ENCODE measurements at places on chromosomes 6 and 20.

GRCh38 chr20:34055290-34055689 lies 56.8 kb downstream of the EIF2S2 start:
- no peak for DNase-seq

DNA sequence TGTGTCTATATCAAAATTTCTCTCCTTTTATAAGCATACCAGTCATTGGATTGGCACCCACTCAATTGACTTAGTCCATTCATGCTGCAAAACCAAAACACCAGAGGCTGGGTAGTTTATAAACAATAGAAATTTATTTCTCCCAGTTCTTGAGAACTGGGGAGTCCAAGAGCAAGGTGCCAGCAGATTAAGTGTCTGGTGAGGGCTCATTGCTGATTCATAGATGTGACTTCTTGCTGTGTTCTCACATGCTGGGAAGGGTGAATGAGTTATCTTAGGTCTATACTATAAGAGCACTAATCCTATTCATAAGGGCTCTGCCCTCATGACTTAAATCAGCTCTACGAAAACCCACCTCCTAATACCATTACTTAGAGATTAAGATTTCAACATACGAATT lies 501.4 kb downstream of the EPM2A start:
- no peak for DNase-seq

GRCh38 chr20:38195521-38195920 lies 30.5 kb upstream of the TGM2 start:
- no peak for DNase-seq

- no peak for DNase-seq
These were observed 122.9 kb downstream of the RNF144B start for GRCh38 chr6:18509871-18510643.

DNA sequence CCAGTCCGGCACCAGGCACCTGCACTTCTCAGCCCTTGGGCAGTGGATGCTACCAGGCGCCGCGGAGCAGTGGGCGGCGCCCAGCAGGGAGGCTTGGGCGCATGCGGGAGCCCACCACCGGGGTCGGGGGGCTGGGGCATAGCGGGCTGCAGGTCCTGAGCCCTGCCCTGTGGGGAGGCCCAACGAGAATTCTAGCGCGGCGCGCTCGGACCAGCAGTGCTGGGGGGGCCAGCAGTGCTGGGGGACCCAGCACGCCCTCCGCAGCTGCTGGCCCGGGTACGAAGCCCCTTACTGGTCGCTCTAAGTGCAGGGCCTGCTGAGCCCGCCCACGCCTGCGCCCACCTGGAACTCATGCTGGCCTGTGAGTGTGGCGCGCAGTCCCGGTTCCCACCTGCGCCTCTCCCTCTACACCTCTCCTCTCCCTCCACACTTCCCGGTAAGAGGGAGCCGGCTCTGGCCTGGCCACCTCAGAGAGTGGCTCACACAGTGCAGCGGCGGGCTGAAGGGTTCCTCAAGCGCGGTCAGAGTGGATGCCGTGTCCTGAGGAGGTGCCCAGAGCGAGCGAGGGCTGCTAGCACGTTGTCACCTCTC lies 28.5 kb upstream of the SERPINB1 start:
- DNase-seq = no peak

DNA sequence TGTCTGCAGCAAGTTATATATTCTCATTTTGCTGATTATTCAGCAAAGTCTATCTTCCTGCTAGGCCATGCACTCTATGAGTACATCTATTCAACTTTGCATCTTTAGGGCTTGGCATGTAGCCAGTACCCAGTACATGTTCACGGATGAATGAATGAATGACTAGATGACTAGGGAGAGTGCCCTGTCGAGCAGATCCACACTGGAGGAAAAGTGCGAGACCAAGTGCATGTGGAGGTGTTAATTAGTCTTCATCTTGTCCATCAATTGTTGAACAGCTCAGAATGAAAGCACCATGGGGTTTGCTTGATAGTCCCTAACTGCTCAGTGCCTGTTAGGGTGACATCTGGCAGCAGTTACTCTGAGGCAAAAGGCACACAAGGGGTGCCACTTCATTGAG lies 30.4 kb downstream of the TM9SF4 start:
- DNase-seq = no peak

DNA sequence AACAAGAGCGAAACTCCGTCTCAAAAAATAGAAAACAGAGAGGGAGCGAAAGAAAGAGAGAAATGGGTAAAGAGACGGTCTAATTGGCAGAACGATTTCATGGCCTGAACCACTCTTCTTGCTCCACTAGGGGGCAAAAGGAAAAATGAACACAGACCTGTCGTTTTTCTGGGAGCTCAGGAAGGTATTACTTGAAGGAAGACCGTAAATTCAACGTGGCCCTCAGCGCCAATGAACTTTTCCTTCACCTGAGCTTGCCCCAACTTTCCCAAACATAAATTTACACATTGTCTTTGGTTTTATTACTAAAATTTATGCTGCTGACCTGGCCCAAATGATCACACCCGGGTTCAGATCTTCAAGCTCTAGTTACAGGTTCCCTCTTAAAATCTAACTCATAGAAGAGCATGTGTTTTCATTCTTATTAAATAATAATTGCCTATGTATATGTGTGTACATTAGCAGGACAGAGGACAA lies 67.3 kb downstream of the ATP9A start:
- peak; percentile 54 for DNase-seq

DNA sequence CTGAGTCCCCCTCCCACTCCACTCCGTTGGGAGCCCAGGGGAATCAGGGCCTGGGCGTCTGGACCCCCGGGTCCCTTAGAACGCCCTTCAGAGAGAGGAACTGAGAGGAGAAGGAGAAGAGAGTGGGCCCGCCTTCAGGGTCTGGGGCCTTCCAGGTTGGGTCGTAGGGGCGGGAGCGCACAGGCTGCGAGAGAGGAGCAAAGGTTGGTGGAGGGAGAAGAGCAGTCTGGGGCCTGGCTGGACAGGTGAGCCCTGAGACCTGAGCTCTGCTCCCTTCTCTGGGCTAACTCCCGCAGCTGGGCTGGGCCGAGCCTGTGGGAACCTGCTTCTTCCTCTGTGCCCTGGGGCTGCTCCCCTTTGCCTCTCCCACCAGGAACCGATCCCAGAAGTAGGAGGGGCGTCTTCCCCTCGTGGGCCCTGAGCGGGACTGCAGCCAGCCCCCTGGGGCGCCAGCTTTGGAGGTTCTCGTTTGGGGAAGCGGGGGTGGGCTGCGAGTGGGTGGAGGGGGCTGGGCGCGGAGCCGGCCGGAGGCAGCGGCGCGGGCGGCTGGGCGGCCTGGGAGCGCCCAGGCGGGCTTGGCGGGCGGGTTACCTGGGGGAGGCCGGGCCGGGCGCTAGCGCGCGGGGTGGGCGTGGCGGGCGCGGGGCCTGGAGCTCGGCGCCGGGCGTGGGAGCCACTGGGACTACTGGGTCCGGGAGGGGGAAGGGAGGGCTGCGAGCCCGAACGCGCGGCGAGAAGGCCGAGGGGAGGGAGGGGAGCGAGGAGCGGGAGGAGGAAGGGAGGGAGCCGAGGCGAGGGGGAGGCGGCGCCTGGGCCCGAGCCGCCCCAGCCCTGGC lies at the start of gene DDR1:
TSS of gene DDR1 (plus strand) at position 835 of the 836 bp plus-strand sequence. CDS start 4,211 bp downstream, outside the sequence.
- peak; percentile 35 for DNase-seq

- DNase-seq = peak; percentile 2
These were observed 140.7 kb downstream of the RNASET2 start for GRCh38 chr6:166815629-166816028.

DNA sequence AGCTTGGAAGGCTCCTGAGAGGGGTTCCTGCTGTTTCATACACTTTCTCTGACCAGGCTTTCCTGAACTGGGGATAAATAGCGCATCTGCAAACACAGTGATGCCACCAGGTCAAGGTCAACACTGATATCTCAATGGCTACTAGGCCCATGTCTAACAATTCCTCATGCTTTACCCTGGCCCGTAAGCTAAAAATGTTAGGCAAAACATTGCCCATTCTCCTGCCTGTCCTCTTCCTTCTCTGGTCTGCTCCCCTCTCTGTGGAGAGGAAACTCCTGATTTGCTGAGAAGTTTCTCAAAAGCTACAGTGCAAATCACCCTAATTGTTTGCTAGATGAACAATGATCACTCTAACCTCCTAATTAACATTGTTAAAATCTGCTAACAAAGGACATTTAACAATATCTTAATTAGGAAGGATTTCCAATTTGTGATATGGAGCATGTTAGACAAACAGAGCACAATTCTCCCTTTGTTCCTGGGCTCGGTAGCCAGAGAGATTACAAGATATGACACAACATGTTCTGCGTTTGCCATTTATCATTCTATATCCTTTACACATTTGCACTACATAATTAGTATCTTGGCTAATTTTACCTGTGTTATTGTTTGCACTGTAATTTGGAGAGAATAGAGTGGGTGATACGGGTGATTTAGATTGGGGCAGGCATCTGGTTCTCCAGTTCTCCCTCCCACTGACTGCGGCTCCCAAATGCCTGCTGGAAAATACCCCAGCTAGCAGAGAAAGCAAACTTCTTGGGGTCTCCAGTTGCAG lies 266.8 kb downstream of the CD83 start:
- DNase-seq = no peak

GRCh38 chr6:136717716-136717990 lies 74.6 kb downstream of the MAP3K5 start:
- DNase-seq = no peak

DNA sequence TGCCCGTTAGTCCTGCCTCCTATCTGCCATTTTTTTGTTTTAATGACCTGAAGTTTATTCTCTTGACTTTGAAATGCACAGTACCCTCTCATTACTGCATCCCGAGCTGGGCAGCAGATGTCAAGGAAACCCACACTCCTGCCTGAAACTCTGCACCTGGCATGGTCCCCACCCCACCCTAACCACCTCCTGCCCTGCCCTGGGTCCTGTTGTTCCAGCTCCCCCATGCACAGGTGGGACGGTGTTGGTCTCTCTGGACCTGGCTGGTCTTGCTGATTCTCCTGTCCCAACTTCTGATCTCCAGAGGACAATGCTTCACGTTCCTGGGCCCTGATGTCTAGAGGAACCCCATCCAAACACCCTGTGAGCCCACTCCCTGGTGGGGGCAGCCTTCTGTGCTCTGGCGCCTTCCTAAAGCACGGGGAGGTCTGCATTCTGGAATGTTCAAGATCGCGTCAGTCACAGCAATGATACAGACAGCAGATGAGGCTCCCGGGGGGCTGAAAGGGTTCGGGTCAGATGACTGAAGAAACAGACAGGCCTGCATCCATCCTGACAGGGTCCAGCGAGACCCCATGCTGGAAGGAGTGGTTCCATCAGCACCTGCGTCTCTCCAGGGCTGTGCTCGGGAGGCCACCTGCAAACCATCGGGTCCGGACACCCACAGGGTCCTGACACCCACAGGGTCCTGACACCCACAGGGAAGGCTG lies 73.6 kb downstream of the ERMARD start:
- no peak for DNase-seq

GRCh38 chr6:33205191-33206026 lies 954 bp downstream of the HSD17B8 start:
- DNase-seq = no peak

- no peak for DNase-seq
These were observed 4.9 kb upstream of the GRM4 start for GRCh38 chr6:34150766-34151165.

DNA sequence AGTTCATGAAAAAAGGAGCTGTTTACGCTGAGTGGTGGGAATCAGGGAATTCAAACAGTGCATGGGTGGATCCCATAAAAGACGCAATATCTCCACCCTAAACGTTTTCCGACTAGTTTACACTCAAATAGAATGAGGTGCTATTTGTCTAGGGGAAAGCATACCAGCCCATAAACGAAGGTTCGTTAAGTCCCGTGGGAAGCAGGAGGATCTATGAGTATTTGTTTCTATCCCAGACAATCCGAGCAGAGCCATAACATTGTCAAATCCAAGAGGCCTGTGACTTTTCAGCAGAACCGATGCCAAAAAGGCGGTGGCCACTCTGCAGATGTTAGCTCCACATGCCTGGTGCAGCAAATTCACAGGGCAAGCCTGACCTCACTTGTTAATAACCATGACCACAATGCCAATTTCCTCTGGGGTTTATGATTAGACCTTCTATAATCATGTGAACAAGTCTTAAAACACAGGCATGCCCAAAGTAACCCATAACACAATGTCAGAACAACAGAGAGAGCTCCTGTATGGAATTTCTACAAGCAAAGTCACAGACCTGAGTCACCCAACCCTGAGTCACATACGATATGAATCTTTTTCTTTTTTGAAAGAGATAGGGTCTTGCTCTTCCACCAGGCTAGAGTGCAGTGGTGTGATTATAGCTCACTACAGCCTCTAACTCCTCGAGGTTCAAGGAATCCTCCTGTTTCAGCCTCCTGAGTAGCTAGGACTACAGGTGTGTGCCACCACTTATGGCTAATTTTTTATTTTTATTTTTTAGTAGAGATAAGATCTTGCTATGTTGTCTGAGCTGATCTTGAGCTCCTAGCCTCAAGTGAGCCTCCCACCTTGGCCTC lies 123.3 kb downstream of the KIF13A start:
- DNase-seq = no peak

DNA sequence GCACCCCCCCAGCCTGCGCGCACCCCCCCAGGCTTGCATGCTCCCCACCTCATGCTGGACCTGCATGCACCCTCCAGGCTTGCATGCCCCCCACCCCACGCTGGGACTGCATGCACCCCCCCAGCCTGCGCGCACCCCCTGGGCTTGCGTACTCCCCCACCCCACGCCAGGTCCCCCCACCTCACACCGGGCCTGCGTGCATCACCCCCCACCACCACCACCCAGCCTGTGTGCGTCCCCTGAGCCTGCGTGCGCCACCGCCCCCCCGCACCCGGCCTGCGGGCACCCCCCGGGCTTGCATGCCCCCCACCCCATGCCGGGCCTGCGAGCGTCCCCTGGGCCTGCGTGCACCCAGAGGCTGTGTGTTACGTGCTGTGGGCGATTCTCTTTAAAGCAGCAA lies 61.0 kb upstream of the SLCO4A1 start:
- no peak for DNase-seq

DNA sequence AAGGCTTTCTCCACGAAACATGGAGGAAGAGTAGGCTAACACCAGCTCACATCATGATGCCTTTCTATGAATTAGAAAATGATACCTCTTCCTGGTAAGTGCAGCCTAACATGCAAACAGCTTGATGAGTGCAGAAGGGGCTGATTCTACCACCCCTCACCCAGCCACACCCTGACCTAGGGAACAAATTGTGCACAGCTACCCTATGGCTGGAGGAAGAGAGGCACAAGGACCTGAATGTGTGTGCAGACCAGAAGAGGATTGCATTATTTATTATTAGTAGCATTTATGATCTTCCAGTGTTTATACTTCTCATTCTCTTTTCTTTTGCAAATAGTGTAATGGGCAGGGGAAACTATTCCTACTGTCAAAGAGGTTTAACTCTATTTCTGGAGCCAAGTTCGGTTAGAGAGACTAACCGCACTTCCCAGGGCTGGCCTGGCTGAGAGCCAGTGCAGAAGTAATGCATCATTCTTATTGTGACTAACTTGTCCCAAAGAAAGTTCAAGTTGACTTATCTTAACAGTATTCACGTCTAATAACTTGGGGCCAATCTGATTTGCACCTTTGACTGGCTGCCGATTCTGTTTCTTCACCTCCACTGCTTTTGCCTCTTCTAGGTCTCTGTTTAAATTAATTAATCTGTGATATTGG lies 237.5 kb downstream of the CD83 start:
- DNase-seq = peak; percentile 78

GRCh38 chr6:144582939-144583613 lies 297.9 kb downstream of the UTRN start:
- DNase-seq = peak; percentile 39

GRCh38 chr6:68710916-68711315 lies 75.8 kb downstream of the ADGRB3 start:
- DNase-seq = no peak
